ENCODE measurements at places on chromosomes 13 and 19.
A peak's percentile ranks its signal among the peaks of the same experiment; 100 is the strongest.

- no peak for DNase-seq
Measured at GRCh38 chr19:42532891-42533290, 4.6 kb upstream of the CEACAM1 start.

- DNase-seq = no peak
Measured at GRCh38 chr19:29303719-29304090, 90.8 kb upstream of the UQCRFS1 start.

GRCh38 chr19:52007451-52007805 lies 583 bp downstream of the ZNF615 start:
- DNase-seq = no peak

DNA sequence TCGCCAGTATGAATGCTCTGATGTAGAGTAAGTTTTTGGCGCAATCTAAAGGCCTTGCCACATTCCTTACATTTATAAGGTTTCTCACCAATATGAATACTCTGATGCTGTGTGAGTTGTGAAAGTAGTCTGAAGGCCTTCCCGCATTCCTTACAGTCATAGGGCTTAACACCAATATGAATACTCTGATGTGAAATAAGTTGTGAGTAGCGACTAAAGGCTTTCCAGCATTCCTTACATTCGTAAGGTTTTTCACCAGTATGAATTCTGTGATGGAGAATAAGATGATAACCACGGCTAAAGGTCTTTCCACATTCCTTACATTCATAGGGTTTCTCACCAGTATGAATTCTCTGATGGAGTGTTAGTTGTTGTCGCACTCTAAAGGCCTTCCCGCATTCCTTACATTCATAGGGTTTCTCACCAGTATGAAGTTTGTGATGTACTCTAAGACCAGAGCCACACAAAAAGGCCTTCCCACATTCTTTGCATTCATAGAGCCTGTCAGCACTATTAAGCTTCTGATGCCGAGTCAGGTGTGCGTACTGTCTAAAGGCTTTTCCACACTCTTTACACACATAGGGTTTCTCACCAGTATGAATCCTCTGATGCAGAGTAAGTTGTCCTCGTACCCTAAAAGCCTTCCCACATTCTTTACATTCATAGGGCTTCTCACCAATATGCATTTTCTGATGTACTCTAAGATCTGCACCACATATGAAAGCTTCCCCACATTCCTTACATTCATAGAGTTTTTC lies 14.1 kb upstream of the ZFP14 start:
- no peak for DNase-seq

- DNase-seq = peak; percentile 54
Measured at GRCh38 chr19:27776020-27776419, 1436.9 kb downstream of the UQCRFS1 start.

- DNase-seq = no peak
Measured at GRCh38 chr19:18655173-18655844, 18.5 kb downstream of the KLHL26 start.

- peak; percentile 83 for DNase-seq
Measured at GRCh38 chr13:43405457-43405856, 381.3 kb downstream of the ENOX1 start.

- peak; percentile 13 for DNase-seq
Measured at GRCh38 chr19:49264258-49264657, 60.7 kb downstream of the SLC6A16 start.

DNA sequence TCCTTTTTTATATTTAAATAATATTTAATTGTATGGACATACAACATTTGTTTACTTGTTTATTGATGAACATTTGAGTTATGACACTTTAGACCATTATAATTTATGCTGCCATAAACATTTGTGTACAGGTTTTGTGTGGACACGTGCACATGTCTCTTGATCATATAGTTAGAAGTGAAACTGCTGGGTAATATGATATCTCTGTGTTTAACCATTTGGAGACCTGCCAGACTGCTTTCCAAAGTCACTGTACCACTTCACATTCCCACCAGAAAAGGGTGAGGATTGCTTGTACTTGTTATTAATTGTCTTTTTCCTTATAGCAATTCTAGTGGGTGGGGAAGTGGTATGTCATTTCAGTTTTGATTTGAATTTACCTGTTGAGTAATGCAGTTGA lies 145.6 kb upstream of the KLHL1 start:
- no peak for DNase-seq

- no peak for DNase-seq
Measured at GRCh38 chr13:60794751-60795150, 397.7 kb downstream of the TDRD3 start.

DNA sequence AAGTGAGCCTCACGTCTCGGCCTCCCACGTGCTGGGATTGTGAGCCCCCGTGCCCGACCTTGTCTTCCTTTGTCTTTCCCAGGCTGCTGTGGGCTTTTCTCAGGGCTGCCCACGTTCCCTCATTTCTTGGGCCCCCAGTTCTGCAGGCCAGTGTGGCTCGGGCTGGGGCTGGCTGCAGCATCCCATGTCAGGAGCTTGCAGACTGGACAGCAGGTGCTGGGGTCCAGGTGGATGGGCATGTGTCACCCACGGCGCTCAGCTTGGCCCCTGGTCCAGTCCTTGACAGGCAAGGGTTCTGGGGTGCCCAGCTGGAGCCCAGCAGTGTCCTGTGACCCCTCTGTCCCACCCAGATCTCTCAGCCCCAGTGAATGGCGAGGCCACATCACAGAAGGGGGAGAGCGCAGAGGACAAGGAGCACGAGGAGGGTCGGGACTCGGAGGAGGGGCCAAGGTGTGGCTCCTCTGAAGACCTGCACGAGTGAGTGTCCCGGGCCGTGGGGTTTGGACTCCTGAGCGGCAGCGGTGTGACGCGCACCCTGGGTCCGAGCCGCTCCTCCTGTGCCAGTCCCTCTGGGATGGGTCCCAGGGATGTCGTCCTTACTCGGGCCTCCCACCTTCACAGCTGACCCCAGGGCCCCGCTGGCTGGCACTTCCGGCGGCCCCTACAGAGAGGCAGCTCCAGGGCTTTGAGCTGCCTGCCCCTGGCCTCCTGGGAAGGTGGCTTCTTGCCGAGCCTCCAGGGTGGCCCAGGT lies 17.3 kb downstream of the PLIN4 start:
- DNase-seq = no peak

Measured in RPMI7951 (cell line).